ENCODE measurements at places on chromosomes 2 and 18. TPM values are rescaled to one million over a fixed set of nuclear protein-coding genes. Genes with fewer than 3 reads are reported as not detected.

CRACDL gene
- 0.54 TPM for total RNA-seq

ESPNL gene
- total RNA-seq, result 0.13 TPM

COL4A4 gene
- total RNA-seq, result 1.2 TPM

MYOM1 gene
- total RNA-seq, result 0.16 TPM

MYCN gene
- total RNA-seq, result not detected

APLF gene
- total RNA-seq, result 0.64 TPM

CCDC85A gene
- total RNA-seq, result 0.05 TPM

FLACC1 gene
- total RNA-seq, result not detected

SCN3A gene
- 0.04 TPM for total RNA-seq

CYBRD1 gene
- 26.3 TPM for total RNA-seq

TSPYL6 gene
- total RNA-seq, result not detected

CCDC74A gene
- total RNA-seq, result 15.9 TPM

SERPINB11 gene
- not detected for total RNA-seq

ACVR1C gene
- not detected for total RNA-seq

MTERF4 gene
- 25.1 TPM for total RNA-seq

SUMO1 gene
- 192 TPM for total RNA-seq

CELF4 gene
- not detected for total RNA-seq

AMER3 gene
- total RNA-seq, result not detected

EDAR gene
- not detected for total RNA-seq

COBLL1 gene
- 4.1 TPM for total RNA-seq

TYMS gene
- total RNA-seq, result 170 TPM

ERFE gene
- total RNA-seq, result 8.0 TPM

REEP1 gene
- 1.3 TPM for total RNA-seq

IGFBP5 gene
- total RNA-seq, result 0.31 TPM

RAX gene
- not detected for total RNA-seq

CYP26B1 gene
- 16.8 TPM for total RNA-seq

KLF7 gene
- total RNA-seq, result 28.4 TPM

ANKRD29 gene
- total RNA-seq, result 11.8 TPM

Measured in A549 treated with CpdA at 1 μM for 4 hours (cell line).